Activated CD4-positive, CD25-positive, alpha-beta regulatory T cell treated with anti-CD3 and anti-CD28 coated beads, Interleukin-2, amount 50 U/mL, for 24 hours (primary cell): ENCODE measurements at places on chromosomes 12 and 14.

DNA sequence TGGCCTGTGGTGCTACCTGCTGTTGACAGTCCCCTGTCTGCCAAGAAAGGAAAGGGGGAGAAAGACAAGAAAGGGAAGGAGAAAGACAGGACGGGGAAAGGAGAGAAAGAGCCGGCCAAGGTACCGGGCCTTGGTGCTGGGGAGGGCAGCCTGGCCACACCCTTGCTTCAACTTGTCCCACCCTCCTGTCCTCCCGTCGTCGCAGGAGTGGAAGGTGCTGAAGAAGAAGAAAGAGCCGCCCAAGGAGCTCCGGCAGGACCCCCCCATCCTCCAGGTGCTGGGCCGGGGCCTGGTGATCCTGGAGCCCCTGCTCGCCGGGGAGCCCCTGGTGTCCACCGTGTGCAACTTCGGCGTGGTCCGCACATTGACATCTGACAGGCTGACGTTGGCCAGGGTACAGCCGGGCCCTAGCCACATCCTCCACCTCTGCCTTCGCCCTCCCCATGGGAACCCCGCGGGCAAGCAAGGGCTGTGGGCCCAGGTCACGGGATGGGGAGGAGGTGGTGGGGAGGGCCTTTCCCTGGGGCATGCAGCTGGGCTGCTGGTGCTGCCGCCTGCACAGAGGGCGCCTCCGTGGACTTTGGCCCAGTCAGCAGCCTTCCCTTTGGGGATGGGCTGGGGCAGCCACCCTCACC lies 2.9 kb upstream of the B3GNT4 start:
- no peak for ATAC-seq

GRCh38 chr12:103677341-103677740 lies 90.3 kb downstream of the STAB2 start:
- no peak for ATAC-seq

GRCh38 chr14:21915826-21916225 lies 242.2 kb upstream of the OR4E1 start:
- ATAC-seq = no peak

GRCh38 chr12:52650520-52651081 lies 1.4 kb downstream of the KRT2 start:
- ATAC-seq = no peak

DNA sequence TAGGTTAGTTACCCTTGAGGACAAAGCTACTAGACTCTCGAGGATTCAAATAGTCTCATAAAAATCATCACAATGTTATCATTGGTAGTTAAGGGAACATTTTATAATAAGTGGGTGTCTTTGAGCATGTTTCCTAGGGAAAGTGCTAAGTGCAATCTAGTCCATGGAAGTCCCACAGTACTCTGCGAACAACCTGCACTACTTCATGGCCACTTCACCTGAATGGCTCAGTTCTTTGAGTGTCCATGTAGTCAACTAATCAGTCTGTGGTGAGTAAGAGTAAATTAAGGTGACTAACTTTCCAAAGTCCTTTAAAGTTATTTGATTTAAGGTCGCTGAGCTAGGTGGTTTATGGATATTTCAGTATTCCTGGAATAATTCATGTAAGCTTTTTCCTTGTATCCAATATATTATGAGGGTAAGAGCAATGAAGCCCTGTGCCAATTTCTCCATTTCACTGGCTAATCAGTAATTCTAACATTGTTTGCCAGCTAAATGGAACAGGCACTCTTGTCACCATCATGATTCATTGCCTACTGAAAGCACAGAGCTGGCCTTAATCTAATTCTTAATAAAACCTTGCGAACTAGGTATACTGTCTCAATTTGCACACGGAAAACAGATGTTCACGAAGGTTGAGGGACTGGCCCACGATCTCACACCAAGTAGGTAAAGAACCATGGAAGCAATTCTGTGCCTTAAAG lies 495.1 kb downstream of the APAF1 start:
- ATAC-seq = no peak
